ENCODE measurements at places on chromosomes 5 and 9.

GRCh38 chr5:172010278-172010677 is 3.8 kb upstream of the FBXW11 start:
- no peak for DNase-seq

DNA sequence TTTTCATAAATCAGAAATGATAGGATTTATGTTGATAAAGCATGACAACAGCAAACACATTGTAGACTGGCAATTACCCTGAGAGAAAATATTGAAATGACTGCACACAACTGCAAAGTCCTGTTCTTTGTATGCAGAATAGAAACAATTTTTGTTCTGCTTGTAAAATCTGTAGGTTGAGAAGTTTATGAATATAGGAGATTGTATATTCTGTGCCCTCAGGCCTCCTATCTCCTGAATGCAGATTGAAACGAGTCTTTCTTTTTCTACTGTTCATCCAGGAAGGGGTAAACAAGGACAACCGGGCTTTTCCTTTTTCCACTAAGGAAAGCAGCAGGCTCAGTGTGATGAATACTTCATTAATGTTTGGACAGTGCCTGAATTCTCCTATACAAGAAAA is 95.0 kb upstream of the HAPLN1 start:
- DNase-seq = no peak

GRCh38 chr5:141597394-141597793 is 21.4 kb downstream of the DIAPH1 start:
- DNase-seq = no peak

- DNase-seq = peak; percentile 12
Observed at GRCh38 chr9:116491219-116491618, 195.9 kb upstream of the TRIM32 start.

DNA sequence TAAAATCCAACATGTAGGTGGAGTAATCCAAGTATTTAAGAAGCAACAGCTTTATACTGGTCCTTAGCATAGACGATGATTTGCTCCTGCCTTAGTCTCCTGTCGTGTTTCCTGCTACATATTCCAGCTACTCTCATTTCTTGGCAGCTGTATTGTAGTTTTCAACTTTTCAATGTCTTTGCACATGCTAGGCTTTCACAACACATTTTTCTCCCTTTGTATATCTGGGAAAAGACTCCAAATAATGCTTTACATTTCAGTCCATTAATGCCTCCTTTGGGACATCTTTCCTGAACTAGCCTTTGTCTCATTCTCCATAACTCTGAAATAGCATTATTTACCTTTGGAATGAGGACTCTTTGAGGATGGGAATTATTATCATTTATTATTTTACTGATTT is 508.0 kb downstream of the PTPRD start:
- DNase-seq = no peak

- no peak for DNase-seq
Observed at GRCh38 chr9:134425401-134425800, 99.1 kb downstream of the RXRA start.

GRCh38 chr5:115209279-115209678 is 39.6 kb upstream of the TRIM36 start:
- DNase-seq = no peak

DNA sequence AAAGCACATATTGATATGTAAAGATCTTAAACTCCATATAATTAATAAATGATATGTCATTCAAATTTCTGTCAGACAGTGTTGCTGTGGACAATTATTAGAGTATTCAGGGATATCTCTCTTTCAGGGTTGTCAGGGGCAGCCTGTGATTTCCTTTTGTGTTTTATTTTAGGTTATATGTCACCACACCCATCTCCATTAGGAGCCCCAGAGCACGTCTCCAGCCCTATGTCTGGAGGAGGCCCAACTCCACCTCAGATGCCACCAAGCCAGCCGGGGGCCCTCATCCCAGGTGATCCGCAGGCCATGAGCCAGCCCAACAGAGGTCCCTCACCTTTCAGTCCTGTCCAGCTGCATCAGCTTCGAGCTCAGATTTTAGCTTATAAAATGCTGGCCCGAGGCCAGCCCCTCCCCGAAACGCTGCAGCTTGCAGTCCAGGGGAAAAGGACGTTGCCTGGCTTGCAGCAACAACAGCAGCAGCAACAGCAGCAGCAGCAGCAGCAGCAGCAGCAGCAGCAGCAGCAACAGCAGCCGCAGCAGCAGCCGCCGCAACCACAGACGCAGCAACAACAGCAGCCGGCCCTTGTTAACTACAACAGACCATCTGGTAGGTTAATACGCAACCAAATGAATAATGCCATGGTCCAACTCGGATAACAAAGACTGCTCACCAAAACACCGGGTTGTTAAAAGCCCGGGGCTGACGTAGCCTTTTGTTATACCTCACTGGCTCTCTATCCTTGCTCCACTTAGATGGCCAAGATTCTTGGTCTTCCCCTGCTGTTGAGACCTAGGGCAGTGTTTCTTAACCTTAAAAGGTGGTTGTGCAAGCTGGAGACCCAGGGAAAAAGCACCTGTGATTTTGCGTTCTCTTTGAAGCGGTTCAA is 24.4 kb downstream of the SMARCA2 start:
- no peak for DNase-seq

DNA sequence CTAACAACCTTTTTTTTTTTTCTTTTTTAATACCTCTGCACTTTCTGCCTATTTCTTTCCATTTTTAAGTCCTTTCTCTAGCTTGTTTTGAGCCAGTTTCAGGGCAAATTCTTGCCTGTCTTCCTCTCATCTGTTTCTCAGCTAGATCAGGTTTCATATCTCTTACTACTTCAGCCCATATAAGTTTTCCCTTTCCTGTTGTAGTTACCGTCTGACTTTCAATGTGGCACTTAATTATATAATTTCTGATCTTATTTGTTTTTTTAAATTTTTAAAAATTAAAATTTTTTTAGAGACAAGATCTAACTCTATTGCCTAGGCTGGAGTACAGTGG is 104.7 kb upstream of the ELL2 start:
- peak; percentile 31 for DNase-seq

DNA sequence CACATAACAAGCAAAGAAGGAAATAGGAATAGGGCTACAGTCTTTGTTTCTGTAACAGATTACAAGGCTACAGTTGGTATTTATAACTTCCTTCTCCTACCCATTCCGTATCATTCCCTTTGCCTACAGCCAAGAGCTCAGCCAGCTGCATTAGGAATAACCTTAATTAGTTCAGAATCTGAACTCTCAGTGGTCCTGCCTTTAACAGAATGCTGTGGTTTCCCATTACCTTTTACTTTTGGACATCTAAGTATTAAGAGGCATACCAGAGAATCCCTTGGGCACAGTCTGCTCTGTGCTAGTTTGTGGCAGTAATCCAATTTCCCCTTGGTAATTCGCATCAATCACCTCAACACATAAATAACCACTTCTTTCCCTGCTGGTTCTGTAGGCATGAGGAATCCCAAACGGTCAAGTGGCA is 44.2 kb downstream of the PKD2L2 start:
- DNase-seq = no peak

GRCh38 chr5:58294598-58295305 is 165.1 kb downstream of the PLK2 start:
- DNase-seq = no peak

GRCh38 chr5:157029457-157029856 is 29.5 kb downstream of the HAVCR1 start:
- no peak for DNase-seq

DNA sequence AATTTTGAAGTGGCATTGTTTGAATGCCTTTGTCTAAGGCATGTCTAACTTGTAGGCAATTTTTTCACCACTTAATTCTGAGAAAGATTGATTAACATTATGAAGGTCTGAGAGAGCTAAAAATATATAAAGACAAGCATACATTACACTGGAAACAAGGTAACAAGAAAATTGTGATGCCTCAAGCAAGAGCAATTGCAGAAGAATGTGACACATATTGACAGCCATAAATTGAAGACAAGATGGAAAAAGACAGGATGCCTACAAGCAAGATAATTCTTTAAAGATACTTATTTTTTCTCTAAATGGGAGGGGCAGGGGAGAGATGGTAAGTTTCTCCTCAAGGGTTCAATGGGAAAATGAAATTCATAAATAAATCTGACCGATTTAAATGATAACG is 103.1 kb upstream of the CYLC2 start:
- DNase-seq = no peak

DNA sequence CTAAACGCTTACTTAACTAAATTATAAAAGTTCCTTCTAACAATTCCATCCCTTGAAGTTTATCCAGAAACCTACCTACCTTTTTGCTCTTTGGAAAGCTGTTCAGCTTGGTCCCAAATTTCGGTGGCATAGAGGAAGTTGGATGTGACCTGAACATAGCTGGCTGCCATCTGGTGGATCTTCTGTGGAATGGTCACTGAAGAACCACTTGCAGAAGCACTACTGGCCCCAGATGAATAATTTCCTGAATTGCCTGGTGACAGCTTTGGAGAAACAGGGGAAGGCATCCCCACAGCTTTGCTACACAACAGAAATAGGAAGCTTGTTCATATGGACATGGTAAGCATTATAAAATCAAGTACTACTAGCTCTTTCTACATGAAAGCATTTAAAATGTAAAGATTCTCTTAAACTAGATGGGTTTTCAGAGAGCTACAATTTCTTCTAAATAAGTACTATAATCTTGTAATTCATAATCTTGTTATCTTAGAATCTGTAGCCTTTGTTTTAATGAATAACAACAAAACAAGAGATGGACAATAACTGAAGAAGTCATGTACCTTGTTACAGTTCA is 9.9 kb downstream of the LEAP2 start:
- DNase-seq = peak; percentile 71

DNA sequence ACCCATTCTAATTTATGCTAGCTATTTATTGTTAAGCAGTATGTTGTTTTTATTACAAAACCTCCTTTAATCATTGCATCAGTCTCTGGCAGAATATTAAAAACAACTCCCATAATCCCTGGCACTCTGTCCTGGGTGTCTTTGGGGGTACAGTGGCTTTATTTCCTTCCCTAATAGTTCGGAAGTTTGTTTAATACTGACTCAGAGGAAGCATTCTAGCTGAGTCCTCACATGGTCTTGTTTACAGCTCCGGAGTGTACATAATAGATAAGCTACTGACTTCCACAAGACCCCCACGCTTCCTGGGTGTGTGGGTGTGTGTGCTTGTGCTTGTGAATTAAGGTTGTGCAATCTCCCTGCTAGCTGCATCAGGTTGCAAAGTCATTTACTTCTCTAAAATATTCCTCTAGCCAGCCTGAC is 149.8 kb upstream of the CDKN2B start:
- peak; percentile 74 for DNase-seq

DNA sequence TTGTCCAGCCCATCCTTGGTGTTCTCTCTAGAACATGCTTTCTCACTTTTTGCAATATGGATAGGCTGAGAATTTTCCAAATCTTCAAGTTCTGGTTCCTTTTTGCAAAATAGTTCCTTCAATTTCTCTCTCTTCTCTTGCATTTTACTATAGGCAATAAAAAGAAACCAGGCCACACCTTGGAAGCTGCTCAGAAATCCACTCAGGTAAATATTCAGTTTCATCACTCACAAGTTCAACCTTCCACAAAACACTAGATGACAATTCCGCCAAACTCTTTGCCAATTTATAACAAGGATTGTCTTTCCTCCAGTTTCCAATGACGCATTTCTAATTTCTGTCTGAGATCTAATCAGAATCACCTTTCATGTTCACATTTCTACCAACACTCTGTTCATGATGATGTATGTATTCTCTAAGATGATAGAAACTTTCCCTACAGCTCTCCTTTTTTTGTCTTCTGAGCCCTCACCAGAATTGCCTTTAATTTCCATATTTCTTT is 204.2 kb upstream of the PIK3R1 start:
- no peak for DNase-seq

DNA sequence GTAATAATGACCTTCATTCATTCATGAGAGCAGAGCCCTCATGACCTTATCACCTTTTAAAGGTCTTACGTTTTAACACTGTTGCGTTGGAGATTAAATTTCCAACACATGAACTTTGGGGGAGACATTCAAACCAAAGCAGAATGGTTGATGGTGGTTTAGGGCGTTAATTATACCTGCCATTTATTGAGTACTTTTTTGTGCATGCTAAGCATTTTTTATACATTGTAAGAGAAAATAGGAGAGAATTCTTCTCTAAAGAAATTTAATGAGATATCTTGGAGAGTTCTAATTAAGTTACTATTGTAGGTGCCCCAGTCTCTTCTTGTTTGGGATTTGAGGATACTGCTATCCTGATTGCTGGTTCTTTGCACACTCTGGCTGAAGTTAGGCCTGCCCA is 12.4 kb downstream of the AP3S1 start:
- no peak for DNase-seq

DNA sequence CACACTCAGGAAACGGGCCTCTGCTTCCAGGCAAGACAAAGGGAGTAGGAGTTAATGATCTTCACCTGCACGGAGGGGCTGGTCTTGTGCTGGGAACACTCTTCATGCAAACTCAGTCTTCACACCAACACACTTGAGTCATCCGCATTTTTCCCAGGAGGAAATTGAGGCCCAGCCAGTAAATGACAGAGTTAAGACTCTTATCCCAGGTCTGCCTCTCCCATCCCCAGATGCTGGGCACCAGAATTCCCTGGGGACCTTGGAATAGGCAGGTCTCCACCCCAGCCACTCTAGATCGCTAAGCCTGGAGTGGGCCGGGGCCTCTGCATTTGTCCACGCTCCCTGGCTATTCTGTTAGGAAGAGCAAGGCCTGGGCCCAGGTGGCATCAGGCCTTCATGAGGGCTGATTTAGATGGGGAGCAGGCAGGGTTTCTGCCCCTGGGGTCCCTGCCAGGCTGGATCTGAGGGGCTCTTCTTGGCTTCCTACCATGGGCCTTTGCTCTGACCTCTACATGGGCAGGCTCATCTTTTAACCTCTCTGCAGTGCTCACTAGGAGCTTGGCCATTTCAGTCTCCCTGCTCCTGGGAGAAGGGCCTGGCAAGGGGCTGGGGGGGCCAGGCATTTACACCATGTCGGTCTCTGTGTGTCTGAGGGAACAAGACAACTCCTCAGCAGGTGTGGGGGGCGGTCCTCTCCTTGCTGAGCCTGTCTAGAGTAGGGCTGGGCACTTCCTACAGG is 77.3 kb downstream of the AMBP start:
- DNase-seq = no peak

DNA sequence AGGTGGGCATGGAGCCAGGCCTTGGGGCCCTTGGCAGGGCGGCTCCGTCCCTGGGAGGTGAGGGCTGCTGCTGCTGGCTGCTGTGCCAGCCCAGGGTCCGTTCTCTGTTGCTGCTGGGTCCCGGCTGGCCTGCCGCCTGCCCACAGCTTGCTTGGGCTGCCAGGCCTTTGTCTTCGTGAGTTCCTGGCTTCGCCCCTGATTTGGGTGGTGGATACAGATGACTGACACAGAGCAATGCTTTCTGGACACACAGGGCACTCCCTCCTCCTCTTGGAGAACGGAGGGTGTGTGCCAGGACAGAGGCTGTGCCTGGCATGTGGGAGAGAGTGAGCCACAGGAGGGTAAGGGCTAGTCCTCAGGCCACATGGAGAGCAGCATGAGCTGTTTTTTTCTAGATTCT is 166.1 kb downstream of the MACROH2A1 start:
- peak; percentile 53 for DNase-seq

GRCh38 chr9:14326264-14326826 is 12.4 kb upstream of the NFIB start:
- DNase-seq = no peak

DNA sequence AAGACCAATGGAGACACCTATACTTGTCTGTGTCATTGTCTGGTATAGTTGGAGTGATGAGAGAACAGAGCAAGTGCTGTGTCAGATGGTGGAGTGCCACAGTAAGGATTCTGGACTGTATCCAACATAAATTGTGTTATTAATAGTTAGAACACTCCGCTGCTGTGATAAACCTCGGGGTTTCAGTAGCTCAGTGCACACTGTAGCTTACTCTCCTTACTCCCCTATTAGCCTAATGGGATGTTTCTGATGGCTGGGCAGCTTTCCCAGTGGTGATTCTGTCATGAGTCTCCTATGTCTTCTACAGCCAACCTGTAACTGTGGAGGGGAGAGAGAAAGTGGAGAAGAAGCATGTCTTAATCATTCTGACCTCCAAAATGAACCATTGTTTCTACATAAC is 127.6 kb upstream of the PTCH1 start:
- peak; percentile 7 for DNase-seq

All from fibroblast of gingiva (primary cell).